ENCODE measurements at places on chromosomes 6 and 20. TPM values are rescaled to one million over a fixed set of nuclear protein-coding genes. Genes with fewer than 3 reads are reported as not detected.
A peak's percentile ranks its signal among the peaks of the same experiment; 100 is the strongest.

Gene MYB
- 3.9 TPM for total RNA-seq

Gene CST2
- not detected for total RNA-seq

- H3K36me3 ChIP-seq, result no peaks in the 10 kb centered on the region
- no peak for DNase-seq
- H3K4me3 ChIP-seq, result no peak overlapping the region
- H3K27me3 ChIP-seq, result peaks cover 3% of the 10 kb centered on the region
Measured at GRCh38 chr6:29651413-29652197, 5.3 kb upstream of the MOG start.

DNA sequence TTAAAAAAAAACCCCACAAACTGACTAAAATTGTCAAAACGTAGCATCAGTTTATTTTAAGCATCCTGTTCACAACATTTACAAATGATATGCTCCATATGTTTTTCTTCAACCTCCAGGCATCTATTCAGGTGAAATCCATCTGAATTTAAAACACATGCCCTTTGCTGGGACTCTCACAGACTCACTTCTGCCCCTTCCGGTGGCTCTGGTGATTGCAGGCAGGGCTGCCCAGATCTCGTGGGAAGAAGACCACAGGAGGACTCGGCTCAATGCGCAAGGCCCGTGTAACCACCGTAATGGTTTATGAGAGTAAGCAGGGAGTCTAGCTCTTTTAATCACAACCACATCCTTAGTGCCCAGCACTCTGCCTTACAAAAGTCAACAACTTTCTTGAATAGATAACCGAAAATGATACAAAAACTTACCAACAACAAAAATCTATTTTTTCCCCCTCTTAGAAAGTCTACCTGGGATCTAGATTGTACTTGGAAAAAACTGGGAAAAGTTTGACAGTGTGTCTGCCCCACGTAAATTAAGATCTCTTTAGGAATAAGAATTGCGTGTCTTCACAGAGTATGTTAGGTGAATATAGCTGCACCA is 139.1 kb downstream of the KIF16B start:
- DNase-seq, result peak; percentile 61
- no peaks in the 10 kb centered on the region for H3K4me1 ChIP-seq
- no peaks in the 10 kb centered on the region for H3K36me3 ChIP-seq
- no peak overlapping the region for H3K4me3 ChIP-seq
- no peaks in the 10 kb centered on the region for H3K27me3 ChIP-seq
- H3K27ac ChIP-seq, result no peak overlapping the region

DNA sequence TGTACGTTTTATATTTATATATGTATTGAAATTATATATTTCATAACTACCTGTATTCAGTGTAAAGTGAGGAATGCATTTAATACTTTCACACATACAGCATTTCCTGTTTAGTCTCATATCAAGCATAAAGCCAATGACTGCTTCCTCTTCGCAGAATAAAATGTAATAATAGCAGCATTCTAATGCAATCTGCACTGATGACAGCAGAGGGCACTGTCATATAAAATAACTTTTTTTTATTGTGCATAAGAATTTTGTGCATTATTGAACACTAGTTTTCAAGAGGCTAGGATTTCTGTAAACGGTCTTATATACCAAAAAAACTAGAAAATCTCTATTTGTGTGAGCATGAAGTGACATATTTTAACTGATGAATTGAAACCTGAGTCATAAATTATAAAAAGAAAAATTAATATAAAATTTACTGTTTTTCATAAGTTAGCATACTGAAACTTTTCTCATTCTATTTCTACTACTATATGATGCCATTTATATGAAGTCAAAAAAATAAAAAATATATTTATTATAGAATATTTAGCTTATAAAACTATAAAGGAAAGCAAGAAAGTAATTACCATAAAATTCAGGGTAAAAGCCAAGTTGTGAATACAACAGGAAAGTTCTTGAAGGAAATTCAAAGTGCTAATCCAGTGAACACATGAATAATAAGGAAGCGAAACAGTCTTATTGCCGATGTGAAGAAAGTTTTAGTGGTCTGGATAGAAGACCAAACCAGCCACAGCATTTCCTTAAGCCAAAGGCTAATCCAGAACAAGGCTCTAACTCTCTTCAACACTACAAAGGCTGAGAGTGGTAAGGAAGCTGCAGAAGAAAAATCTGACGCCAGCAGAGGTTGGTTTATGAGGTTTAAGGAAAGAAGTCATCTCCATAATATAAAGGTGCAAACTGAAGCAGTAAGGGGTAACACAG is 36.3 kb downstream of the RNF146 start:
- H3K4me3 ChIP-seq, result no peak overlapping the region
- H3K27me3 ChIP-seq, result no peaks in the 10 kb centered on the region
- no peak overlapping the region for H3K27ac ChIP-seq
- peak; percentile 63 for DNase-seq
- H3K36me3 ChIP-seq, result no peaks in the 10 kb centered on the region
- H3K4me1 ChIP-seq, result no peaks in the 10 kb centered on the region

- no peak overlapping the region for H3K27ac ChIP-seq
- no peaks in the 10 kb centered on the region for H3K36me3 ChIP-seq
- no peaks in the 10 kb centered on the region for H3K4me1 ChIP-seq
- no peak overlapping the region for H3K4me3 ChIP-seq
Measured at GRCh38 chr20:9555781-9556180, 41.4 kb downstream of the LAMP5 start.

- H3K4me1 ChIP-seq, result no peaks in the 10 kb centered on the region
- peaks cover 3% of the 10 kb centered on the region for H3K27me3 ChIP-seq
- H3K27ac ChIP-seq, result no peak overlapping the region
- H3K36me3 ChIP-seq, result no peaks in the 10 kb centered on the region
- no peak for DNase-seq
Measured at GRCh38 chr6:3948866-3949265, 99.7 kb downstream of the FAM50B start.

DNA sequence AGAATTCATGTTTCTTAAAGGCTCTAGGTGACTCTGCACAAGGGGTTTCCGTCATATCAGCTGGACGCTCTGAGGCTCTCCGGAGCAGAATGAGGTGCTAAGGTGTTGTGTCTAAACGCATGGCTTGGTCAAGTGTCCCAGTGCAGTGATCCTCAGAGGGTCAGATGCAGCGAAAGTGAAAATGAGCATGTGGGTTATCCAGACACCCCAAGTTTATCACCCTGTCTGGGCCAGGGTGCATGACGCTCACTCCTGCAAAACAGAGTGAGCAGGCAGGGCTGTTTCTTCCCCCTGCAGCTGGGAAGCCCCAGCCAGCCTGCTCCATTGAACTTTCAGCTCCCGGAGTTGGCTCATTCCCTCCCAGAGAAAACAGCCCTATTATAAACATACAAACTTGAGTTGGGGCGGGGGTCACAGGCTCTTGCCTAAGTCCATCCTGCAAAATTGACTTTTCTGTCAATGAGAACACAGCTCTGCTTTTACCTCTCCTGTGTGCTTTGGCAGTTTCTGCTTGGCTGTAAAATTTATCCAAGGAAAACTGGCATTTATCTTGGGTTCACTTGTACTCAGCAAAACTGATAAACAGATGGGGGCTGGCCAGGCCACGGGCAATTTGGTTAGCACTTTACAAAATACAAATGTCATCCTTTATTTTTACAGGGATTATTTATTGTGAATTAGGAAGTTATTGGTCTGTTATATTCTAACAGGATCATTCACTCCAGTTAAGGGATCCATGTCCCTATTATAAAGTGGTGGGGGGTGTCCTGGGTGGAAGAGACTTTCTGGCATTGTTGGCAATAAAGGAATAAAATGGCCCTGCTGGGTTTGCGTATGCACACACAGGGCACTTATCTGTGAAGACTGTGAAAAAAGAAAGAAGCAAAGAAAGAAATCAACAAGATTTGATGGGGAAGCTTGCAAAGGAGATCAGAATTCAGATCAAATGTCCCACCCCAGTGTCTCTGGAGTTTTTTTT is 154.9 kb downstream of the FOXA2 start:
- H3K4me1 ChIP-seq, result peaks cover 18% of the 10 kb centered on the region
- no peak overlapping the region for H3K27ac ChIP-seq
- H3K27me3 ChIP-seq, result peaks cover 18% of the 10 kb centered on the region
- DNase-seq, result no peak
- H3K36me3 ChIP-seq, result no peaks in the 10 kb centered on the region

- no peak overlapping the region for H3K4me3 ChIP-seq
- H3K4me1 ChIP-seq, result no peaks in the 10 kb centered on the region
- H3K27ac ChIP-seq, result no peak overlapping the region
- no peaks in the 10 kb centered on the region for H3K27me3 ChIP-seq
- no peaks in the 10 kb centered on the region for H3K36me3 ChIP-seq
Measured at GRCh38 chr6:133503336-133503729, 262.2 kb downstream of the EYA4 start.

- H3K4me3 ChIP-seq, result no peak overlapping the region
- peaks cover 8% of the 10 kb centered on the region for H3K4me1 ChIP-seq
- DNase-seq, result no peak
Measured at GRCh38 chr6:156167625-156168071, 609.5 kb upstream of the ARID1B start.

- no peak for DNase-seq
- H3K27me3 ChIP-seq, result no peaks in the 10 kb centered on the region
- no peaks in the 10 kb centered on the region for H3K36me3 ChIP-seq
- H3K4me3 ChIP-seq, result no peak overlapping the region
- H3K27ac ChIP-seq, result peak overlapping the region; percentile 58
Measured at GRCh38 chr6:40719671-40720374, 132.7 kb upstream of the LRFN2 start.
